Mesenteric fat pad (tissue), 1 donor: ENCODE measurements at places on chromosomes 11 and 22. TPM values are rescaled to one million over a fixed set of nuclear protein-coding genes. Genes with fewer than 3 reads are reported as not detected.

Gene RRP7A
- total RNA-seq = 44.8 TPM

Gene CERK
- 30.8 TPM for total RNA-seq

Gene FBXO7
- 73.3 TPM for total RNA-seq

Gene TRPM5
- not detected for total RNA-seq

Gene NRXN2
- 8.8 TPM for total RNA-seq

Gene ANGPTL5
- total RNA-seq = 0.58 TPM

Gene ANO5
- 1.2 TPM for total RNA-seq

Gene NAALADL1
- 15.2 TPM for total RNA-seq

Gene CHEK2
- 5.3 TPM for total RNA-seq

Gene OR2AT4
- not detected for total RNA-seq

Gene IGF2
- total RNA-seq = 148 TPM

Gene OR51B5
- total RNA-seq = not detected
